Neural crest cell (in vitro differentiated cells): ENCODE measurements at places on chromosomes 4 and X. TPM values are rescaled to one million over a fixed set of nuclear protein-coding genes. Genes with fewer than 3 reads are reported as not detected.

- no peak for DNase-seq
Measured at GRCh38 chr4:40363382-40363920, 28.3 kb downstream of the CHRNA9 start.

DNA sequence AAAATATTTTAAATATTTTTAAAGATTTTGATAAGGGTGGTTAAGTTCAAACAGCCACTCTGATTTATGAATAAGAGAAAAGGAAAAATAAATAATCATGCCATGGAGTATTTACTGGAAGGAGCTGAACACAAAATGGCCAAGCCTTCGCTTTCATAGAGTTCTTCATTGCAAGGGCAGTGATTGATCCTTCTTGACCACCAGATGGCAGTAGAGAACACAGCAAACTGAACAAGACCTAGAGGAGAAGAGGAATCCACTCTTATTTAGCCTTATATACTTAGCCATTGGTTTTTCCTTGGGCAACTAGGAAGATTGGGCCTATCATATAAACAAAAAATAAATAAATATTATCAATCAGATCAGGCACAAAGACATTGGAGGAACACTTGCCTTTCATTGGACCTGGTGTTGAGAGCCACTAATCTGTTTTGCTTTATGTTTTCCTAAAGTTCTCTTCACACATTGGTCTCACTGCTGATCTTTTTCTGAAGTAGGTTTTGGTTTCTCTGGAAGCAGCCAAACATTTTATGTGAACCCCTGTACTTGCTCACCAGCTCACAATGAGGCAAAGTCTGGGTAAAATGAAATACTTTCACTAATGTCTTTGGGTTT is 58.1 kb upstream of the PARM1 start:
- DNase-seq = peak; percentile 3

GRCh38 chr4:145887241-145887991 is 51.2 kb downstream of the ZNF827 start:
- no peak for DNase-seq

DNA sequence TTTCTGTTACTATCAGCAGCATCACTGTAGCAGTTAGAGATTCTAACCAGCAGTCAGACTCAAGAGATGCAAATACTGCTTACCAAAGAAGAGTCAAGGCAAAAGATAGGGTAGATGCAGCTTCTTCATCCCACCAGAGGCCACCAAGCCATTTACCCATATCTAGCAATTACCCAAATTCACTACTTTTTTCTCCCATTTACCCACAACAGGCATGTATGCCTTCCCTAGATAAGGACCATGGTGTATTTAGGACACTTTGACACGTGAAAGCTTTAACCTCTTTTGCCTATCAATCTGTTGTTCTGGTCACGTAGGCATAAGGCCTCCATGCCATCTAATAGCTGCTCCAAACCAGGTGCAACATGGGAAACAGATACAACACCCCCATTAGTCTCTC is 5.6 kb downstream of the LARP7 start:
- no peak for DNase-seq

DNA sequence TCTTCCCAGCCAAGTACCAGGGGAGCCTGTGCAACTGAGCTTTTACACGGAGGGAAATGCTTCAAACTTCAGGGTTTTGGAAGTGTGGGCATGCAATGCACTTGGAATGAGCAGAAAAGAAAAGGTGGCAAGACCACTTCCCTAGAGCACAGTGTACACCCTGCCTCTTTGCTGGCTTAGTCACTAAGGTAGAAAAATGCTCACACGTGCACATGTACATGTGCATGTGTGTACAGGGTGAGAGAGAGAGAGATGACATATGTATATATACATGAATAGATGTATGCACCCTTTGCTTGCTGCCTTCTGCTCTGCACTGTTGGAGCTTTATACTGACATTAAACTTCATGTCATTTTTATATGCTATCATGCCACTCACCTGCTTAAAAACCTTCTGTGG is 7.9 kb upstream of the KLF3 start:
- DNase-seq = no peak

GRCh38 chr4:150904671-150905070 is 110.4 kb downstream of the LRBA start:
- DNase-seq = no peak

DNA sequence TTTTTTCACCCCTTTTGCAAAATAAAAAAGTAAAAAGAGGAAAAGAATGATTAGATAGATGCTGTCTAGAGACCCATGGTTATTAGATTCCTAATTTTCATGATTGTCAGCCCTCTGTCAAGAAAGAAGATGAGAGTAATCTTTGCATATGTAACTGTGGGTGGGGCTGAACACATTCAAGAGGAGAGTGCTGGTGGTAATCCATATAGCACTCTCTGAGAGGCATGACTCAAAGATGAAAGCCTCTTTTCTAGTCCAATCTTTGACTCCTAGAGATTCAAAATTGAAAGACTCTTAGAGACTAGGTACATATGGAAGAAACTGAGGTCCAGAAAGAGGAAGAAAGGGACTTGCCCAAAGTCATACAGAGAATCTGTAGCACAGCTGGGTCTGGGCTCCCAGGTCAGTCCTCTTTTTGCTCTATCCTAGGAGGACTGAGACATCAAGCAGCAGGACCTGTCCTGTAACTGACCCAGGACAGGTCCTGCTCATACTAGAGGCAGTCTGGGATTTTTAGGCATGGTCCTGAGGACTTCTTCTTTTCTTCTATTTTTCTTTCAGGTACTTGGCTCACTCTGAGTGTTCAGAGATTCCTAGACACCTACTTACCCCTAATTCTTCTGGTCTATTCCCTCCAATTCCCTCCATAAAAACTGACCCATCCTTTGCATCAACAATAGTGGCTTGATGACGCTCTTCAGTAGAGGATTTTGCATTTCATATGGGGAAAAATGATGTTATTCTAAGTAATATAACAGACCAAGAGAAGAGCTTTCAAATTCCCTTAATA is 23.8 kb downstream of the VSIG4 start:
- DNase-seq = no peak

- DNase-seq = no peak
Measured at GRCh38 chr4:188647820-188648370, 508.7 kb downstream of the TRIML1 start.

DNA sequence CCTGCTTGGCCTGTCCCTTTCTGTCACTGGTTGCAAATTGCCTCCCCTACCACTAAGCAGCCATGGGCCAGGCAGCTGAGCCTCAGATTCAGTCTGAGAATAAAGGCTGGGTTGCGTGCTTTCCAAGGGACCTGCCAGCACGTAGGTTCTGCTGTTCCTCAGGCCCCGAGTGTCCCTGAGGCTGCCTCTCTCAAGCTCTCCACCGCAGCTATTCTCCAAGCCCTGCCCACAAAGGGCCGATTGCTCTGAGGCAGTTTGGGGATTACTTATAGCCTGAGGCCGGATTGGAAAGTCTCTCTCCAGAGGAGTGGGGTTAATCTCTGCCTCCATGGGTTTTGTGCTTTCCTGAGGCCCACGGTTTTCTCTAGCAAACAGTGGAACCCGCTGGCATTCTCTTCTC is 590.7 kb downstream of the BCOR start:
- no peak for DNase-seq

The TRPC5OS gene
- not detected in 2 replicates for total RNA-seq

The GAGE2A gene
- total RNA-seq = not detected in 2 replicates
